ENCODE measurements at places on chromosomes 4 and X.

GRCh38 chrX:53291596-53291995 lies 10.2 kb upstream of the IQSEC2 start:
- no peak for DNase-seq

- DNase-seq, result no peak
Observed at GRCh38 chr4:159178979-159179969, 76.4 kb downstream of the RAPGEF2 start.

GRCh38 chr4:86130160-86130933 lies 229.5 kb downstream of the MAPK10 start:
- no peak for DNase-seq

- DNase-seq, result no peak
Observed at GRCh38 chrX:105662248-105662647, 160.1 kb upstream of the NRK start.

DNA sequence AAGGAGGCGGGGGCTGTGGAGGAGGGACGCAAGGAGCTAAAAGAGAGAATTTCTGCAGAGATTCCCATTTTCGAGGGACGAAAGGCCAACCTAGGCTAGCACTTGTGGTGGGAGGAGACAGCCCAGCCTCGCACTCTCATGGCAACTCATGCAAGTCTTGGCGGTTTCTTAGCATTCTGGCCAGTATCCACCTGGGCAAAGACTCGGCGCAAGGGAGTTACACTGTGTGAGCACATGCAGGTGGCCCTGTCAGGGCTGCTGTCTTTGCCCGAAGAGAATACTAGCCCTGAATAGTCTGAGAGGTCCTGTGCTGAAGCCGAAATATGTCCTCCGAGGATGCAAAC lies 15.5 kb downstream of the MCF2 start:
- DNase-seq, result no peak

GRCh38 chrX:15151267-15152186 lies 118.4 kb downstream of the ASB9 start:
- DNase-seq, result no peak

DNA sequence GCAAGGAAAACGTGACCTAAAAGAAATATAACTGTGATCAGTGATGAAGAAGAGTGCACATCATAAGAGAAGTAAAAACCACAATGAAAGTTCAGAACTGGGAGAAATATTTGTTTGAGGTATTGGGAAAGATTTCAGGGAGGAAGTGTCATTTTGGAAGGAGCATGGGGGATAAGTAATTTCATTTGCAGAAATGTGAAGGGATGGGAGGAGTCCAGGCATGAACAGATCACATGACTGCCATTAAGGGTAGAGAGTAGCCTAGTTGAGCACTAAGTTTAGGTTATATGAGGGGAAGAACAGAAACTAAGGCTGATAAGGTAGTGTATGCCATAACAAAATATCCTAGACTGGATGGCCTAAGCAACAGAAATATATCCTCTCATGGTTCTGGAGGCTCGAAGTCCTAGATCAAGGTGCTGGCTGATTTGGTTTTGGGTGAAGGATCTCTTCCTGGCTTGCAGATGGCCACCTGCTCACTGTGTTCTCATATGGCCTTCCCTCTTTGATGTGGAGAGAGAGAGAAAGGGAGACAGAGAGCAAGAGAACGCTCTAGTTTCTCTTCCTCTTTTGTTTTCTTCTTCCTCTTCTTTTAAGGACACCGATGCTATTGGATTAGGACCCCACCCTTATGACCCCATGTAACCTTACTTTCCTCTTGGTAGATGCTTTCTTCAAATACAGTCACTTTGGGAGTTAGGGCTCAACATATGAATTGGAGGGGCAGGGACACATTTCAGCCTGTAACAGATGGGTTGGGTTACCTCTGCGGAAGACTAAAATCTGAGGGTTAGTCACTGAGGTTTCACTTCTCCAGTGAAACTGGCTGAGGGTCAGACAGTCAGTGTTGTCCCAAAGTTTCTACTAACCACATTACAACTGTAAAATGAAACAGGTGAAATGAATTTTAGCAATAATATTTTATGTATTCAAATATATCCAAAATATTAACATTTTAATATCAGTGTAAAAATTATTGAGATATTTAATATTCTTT lies 77.9 kb downstream of the EGF start:
- no peak for DNase-seq

DNA sequence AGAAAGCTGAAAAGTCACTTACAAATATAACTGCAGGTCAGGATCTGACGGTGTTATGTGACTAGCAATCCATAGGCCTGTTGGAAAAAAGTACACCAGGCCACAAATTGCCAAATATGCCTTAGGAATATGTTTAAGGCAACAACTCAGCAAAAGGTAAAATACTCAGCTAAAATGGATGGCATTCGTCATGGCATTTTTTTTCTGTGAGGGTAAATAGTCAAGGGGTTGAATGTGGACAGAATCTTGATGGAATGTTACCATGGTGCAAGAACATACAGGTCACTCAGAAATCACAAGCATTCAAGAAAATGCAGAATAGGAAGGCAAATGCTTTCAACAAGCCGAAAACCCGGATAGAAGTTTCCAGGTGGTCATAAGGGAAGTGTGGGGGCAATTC lies 121.7 kb upstream of the MBNL3 start:
- peak; percentile 87 for DNase-seq

- DNase-seq, result no peak
Observed at GRCh38 chr4:14646831-14647230, 355.4 kb upstream of the CPEB2 start.

DNA sequence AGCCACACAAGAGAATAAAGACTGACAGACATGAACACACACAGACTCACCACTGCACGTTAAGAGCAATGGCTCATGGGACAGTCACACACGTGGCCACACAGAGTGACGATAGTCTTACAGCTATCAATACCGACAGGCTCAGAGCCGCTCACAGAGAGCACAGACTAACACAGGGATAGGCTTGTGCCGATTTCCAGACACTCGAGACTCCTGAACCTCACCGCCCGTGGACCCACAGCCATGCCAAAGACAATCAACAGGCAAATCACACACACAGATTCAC lies 716 bp upstream of the SLC38A5 start:
- DNase-seq, result no peak

GRCh38 chrX:107298276-107298675 lies 91.9 kb downstream of the DNAAF6 start:
- DNase-seq, result peak; percentile 1

- no peak for DNase-seq
Observed at GRCh38 chrX:19912-20571, 261.1 kb upstream of the PLCXD1 start.

DNA sequence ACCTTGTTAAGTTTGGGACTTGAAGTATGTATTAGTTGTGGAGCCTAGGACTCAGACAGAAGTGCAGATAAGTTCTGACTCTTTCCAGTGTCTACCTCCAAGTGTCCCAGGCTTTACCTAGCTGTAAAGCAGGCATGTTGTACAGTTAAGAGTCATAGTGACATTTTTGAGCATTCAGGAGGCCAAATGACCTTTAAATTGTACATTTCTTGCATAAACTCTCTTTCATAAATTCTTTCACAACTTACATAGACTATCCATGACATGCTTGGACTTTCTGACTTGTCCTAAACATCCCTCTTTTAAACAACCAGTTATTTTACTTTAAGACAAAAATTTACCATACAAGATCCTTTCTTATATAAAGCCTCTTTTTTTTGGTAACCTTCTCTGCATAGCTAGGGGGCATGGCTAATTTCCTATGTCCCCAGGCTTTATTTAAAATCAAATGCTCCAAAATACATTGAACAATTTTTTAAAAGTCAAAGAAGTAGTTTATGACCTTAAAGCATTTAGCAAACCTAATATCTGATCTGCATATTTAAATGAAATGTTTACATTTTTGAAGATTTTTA lies 40.1 kb upstream of the UGT8 start:
- DNase-seq, result no peak

DNA sequence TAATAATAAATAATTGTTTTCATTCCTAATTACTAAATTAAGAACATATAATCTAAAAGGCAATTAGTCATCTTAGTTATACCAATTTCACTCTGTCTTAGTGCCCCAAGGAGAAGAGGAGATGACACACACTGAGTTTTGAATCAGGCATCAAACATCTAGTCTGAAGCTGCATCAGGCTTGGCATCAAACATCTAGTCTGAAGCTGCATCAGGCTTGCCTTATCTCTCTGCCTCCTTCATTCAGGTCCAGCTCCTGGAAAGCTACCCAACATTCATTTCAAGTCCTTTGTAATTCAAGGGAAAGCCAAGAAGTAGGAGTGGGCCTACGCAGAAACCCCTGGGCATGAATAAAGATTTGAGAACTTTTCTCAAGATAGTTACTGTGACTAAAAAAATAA lies 62.2 kb downstream of the SH3RF1 start:
- no peak for DNase-seq

GRCh38 chrX:42109428-42109827 lies 186.1 kb upstream of the CASK start:
- DNase-seq, result no peak

DNA sequence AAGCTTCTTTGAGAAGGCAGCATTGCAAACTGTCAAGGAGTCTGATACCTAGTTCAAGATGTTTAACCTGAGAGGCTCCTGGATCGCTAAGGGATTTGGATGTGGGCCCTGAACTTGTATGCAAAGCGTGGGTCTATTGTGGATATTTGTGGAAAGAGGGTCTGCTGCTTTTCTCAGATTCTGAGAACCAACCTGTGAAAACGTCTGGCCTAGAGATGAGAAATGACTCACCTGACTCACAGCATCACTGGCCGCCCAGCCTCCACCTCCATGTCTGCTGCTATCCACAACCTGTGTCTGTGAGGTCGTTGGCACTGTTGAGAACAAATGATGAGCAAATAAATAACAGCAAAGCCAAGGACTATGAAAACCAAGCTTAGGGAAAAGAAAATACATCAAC lies 33.3 kb upstream of the PROM1 start:
- no peak for DNase-seq

DNA sequence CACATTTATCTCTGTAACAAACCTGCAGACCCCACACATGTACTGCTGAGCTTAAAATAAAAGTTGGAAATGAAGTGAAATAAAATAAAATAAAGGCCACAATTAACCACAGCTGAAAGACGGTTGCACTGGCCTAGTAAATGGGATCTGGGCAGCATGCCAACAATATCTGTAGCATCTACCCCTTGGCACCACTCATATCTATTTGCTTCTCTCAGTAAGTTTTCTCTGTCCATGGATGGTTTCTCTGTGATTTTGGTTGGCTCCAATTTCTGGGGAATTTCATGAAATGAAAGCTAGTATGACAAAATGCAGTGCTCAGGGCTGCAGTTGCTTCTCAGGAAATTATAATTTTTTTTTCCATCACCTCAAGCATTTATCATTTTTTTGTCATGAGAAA lies 172.0 kb upstream of the IL15 start:
- DNase-seq, result no peak

- no peak for DNase-seq
Observed at GRCh38 chr4:179894066-179894778, 2349.0 kb upstream of the TENM3 start.

- no peak for DNase-seq
Observed at GRCh38 chr4:122663291-122663690, 42.4 kb upstream of the IL21 start.

GRCh38 chr4:89303177-89303576 lies 4.4 kb downstream of the GPRIN3 start:
- DNase-seq, result no peak

DNA sequence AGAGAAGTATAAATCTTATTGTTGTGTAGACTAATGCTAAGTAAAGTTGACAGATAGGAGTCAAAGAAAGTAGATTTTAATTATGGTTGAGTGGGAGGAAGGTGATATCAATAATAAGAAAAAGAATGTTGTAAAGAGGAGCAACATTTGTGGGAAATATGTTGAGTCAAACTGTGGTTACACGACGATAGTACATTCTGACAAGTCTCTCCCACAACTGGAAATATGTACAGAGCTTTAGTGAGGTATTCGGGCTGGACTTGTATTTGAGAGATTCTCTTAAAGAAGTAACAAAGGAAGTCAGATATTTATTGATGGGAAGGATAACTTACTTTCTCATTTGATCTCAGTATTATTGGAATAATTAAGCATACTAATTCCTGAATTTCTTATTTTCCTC lies 525.3 kb upstream of the MAGEB2 start:
- no peak for DNase-seq

GRCh38 chr4:78370631-78371372 lies 180.8 kb upstream of the ANXA3 start:
- DNase-seq, result peak; percentile 60

GRCh38 chrX:109448282-109448938 lies 33.5 kb downstream of the GUCY2F start:
- no peak for DNase-seq

DNA sequence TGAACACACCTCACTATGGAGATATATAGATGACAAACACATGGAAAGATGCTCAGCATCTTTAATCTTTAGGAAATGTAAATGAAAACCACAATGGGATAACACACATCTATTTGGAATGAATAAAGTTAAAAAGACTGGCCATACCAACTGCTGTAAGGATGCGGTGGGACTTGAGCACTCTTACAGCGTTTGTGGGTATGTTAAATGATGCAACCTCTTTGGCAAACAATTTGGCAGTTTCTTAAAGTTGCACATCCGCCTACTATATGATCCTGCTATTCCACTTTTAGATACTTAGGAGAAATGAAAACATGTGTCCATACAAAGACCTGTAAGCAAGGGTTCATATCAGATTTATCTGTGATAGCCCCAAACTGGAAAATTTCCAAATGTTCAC lies 50.7 kb downstream of the MRPL1 start:
- no peak for DNase-seq

DNA sequence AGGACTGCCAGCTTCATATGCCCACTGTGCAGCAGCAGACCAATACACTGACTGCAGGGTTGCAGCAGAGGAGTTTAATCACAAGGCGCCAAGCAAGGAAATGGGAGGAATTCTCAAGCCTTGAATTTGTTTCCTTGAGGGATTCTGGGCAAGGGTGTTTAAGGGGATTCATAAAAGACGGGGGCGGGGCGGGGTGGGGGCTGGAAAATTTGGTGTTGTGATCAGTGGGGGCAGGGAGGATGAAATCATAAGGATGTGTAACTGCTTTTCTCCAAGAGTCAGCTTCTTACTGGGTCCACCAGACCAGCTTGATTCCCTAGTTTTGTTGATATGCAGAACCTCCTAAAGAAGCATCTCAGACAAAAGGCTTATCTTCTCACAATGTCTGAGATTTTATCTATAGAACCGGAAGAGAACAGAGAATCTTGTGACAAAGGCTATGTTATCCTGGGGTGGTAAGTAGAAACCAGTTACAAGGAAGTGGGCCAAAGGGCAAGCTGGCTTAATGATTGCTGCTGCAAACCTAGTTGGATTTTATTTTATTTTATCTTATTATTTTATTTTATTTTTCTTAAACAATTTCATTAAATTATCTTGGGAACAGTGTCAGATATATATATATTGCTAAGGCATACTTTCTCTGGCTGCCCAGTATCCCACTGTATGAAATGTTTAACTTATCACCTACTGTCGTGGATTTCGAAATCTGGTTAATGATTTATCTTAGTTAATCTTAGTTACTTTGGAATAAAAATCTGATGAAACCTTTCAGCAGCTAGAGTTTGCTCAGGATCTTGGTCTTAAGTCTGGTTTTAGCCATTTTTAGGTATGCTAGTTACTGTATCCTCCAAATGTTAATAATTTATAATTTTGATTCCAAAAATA lies 276.4 kb downstream of the RPA4 start:
- DNase-seq, result peak; percentile 48

All from trophoblast cell (in vitro differentiated cells and primary cell).